ENCODE measurements at places on chromosomes 2 and 18.

- no peak for DNase-seq
Measured at GRCh38 chr18:41938445-41938844, 16.6 kb upstream of the PIK3C3 start.

GRCh38 chr2:209451209-209451834 is 27.5 kb downstream of the MAP2 start:
- DNase-seq, result no peak

GRCh38 chr18:35324926-35325655 is 19.1 kb downstream of the ZNF24 start:
- DNase-seq, result no peak

DNA sequence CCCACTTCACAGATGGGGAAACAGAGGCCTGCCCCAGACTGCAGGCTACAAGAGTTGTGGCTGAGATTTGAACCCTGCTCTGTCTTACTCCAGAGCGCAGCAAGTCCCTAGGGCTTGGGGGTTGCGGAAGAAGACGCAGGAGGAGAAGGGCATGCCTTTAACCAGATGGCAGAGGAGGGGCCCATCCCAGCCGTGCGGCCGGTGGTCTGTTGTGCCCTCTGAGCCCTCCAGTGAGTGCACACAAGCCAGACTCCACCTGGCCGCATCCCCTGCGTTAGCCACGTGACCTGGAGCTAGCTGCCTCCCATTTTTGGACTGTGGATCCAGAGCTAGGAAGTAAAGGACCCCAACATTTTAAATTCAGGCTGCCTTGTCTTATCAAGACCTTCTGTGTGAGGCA is 2.8 kb downstream of the KCNIP3 start:
- no peak for DNase-seq

GRCh38 chr2:160087854-160088745 is 25.7 kb upstream of the PLA2R1 start:
- no peak for DNase-seq

DNA sequence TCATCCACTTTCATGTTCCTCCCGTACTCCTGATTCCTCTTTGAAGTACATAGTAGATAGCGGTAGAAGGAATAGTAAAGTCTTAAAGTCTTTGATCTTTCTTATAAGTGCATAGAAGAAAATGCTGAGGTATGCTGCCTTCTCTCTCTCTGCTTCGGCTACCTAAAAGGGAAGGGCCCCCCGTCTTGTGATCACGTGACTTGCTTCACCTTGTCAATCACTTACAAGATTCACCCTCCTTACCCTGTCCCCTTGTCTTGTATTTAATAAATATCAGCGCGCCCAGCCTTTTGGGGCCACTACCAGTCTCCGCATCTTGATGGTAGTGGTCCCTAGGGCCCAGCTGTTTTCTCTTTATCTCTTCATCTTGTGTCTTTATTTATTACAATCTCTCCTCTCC is 932.2 kb upstream of the FANCL start:
- DNase-seq, result no peak

DNA sequence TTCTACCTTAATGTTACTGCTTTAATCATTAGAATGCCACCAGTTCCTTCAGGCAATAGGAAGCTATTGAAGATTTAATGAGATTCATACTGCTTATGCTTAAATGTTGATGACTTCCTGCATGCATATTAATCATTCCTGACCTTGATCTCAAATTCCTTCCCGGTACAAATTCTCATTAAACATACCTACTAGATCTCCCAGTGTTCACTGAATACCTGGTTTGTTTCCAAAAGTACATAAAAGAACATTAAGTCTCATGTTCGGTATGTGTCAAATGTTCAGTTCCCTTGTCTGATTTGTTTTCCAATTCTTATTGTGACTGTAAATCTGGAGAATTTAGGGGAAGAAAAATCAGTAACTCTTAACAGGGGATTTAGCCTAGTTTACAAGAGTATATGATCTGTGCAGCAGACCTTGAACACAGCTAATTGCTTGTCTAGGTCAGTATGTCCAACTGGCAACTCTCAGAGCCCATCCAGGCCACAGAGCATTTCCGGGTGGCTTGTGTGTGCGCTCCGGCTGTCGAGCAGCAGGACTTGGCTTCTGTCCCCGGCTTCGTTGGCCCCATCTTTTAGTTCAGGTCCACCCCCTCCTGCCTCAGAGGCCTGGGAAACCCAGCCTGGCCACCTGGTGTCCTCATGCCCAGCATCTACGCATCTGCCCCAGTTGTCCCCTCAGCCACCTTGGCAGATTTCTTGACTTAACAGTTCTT is 13.1 kb downstream of the METAP1D start:
- DNase-seq, result no peak

DNA sequence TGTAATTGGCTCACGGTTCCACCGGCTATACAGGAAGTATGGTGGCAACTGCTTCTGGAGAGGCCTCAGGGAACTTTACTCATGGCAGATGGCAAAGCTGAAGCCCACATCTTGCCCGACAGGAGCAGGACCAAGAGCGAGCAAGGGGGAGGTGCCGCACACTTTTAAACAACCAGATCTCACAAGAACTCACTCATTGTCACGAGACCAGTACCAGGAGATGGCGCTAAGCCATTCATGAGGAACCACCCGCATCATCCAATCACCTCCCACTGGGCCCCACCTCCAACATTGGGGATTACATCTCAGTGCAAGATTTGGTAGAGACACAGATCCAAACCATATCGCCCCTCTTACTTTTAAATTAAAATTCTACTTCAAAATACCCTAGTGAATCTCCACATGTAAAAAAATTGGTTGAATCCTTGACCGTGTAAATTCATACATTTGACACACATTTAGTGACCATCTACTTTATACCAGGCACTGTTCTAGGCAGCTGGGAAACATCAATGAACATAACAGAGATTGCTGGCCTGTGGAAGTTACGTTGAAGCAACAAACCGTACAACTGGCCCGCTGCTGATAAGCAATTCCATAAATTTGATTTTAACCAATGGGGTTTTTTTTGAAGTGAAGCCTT is 87.6 kb downstream of the ALPK2 start:
- DNase-seq, result no peak

DNA sequence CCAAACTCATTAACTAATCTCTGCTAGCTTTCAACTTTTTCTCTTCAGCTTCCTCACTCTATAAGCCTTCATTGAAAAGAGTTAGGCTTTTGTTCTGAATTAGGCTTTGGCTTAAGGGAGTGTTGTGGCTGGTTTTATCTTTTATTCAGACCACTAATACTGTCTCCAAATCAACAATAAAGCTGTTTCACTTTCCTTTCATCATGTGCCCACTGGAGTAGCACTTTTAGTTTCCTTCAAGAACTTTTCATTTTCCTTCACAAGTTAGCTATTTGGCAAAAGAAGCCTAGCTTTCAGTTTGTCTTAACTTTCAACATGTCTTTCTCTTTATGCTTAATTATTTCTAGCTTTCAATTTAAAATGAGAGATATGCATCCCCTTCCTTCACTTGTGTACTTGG is 271.7 kb upstream of the FSIP2 start:
- DNase-seq, result no peak

- no peak for DNase-seq
Measured at GRCh38 chr2:170238776-170239175, 60.8 kb downstream of the MYO3B start.

GRCh38 chr18:66676699-66677098 is 72.8 kb upstream of the CDH19 start:
- no peak for DNase-seq

- no peak for DNase-seq
Measured at GRCh38 chr2:70691497-70692140, 76.4 kb downstream of the ADD2 start.

DNA sequence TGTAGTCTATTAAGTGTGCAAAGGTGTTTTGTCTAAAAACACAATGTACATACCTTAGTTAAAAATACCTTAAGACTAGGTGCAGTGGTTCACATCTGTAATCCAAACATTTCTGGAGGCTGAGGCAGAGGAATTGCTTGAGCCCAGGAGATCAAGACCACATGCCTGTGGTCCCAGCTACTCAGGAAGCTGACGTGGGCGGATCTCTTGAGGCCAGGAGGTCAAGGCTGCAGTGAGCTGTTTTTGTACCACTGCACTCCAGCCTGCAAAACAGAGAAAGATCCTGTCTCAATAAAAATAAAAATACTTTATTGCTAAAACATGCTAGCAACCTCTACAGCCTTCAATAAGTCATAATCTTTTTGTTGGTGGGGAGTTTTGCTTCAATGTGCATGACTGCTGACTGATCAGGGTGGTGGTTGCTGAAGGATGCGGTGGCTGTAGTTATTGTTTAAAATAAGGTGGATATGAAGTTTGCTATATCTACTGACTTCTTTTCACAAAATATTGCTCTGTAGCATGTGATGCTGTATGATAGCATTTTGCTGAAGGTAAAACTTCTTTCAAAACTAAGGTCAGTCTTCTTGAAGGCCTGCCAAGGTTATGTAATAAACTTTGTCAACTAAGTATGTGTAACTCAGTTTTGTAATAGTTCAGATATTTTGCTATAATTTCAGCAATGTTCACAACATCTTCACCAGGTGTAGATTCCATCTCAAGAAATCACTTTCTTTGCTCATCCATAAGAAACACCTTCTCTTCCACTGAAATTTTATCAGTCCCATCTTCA is 1238.0 kb upstream of the NRXN1 start:
- DNase-seq, result no peak

DNA sequence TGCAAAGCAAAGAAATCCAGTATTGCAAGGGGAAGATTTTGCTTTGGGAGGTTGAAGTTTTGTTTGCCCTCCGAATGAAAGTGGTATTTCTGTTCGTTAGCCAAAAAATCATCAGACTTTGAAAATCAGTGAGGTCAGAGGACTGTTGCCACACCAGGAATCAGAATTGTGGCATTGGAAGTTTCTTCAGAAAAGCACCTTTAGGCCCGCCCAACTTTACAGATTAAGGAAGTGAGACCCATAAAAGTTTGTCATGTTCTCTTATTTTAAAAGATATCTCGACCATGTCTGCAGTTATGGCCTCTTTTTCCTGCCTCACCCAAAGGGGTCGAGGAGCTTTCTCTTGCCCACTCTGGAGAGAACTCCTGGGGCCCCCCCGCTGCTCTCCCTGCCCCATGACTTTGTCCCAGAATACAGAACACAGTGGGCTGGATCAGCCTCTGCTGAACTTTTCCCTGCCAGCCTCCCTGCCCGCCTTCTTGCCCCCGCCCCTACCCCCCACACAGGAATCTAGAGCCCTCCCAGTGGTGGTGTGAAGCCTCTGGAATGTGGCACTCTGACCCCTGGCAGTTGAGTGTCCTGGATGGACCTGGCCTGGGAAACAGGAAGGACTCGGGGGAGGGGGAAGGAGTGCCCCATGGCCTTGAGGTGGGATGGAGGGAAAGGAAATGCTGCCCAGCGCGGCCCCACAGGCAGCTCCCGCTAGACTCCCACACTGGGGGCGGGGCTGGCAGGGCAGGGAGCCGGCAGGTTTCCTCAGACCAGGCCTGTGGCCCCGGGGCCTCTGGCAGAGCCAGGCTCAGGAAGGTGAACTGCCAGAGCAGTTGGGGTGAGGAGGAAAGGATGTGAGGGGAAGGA is 25.3 kb downstream of the CRIM1 start:
- DNase-seq, result no peak

All from stimulated activated CD8-positive, alpha-beta memory T cell treated with anti-CD3 and anti-CD28 coated beads, Interleukin-4, amount 100 ng/mL, for 4 hours (primary cell).